ENCODE measurements at places on chromosomes 11 and 22. TPM values are rescaled to one million over a fixed set of nuclear protein-coding genes. Genes with fewer than 3 reads are reported as not detected.

Gene NDUFC2
- total RNA-seq = 157 TPM

Gene APOA4
- not detected for total RNA-seq

Gene RASGRP2
- not detected for total RNA-seq

Gene NELL1
- total RNA-seq = not detected

Gene RDX
- 69.4 TPM for total RNA-seq

Gene CNIH2
- not detected for total RNA-seq

Gene TRMT112
- total RNA-seq = 407 TPM

Gene PLEKHA7
- total RNA-seq = 15.4 TPM

Gene TMPRSS5
- total RNA-seq = not detected

Gene FADS2
- 226 TPM for total RNA-seq

Gene MMP8
- total RNA-seq = not detected

Gene FUT4
- 2.4 TPM for total RNA-seq

Gene ACTN3
- 0.14 TPM for total RNA-seq

Gene USP28
- total RNA-seq = 21.6 TPM

Gene MIEF1
- 31.8 TPM for total RNA-seq

Gene JHY
- total RNA-seq = 1.3 TPM

Gene APOBEC3A
- not detected for total RNA-seq

Gene FGF3
- not detected for total RNA-seq

Gene C11orf24
- total RNA-seq = 41.8 TPM

Gene LRRC10B
- total RNA-seq = 0.14 TPM

Gene AP1B1
- 129 TPM for total RNA-seq

Gene C11orf16
- total RNA-seq = not detected

Gene OR8G1
- total RNA-seq = not detected

Gene PIWIL4
- total RNA-seq = 0.35 TPM

Gene WBP2NL
- total RNA-seq = under 0.01 TPM

Gene OR51E2
- not detected for total RNA-seq

Gene JAML
- not detected for total RNA-seq

Gene CST6
- total RNA-seq = 8.9 TPM

Gene XKR3
- not detected for total RNA-seq

Gene RASL10A
- total RNA-seq = not detected

Gene LMO2
- 2.4 TPM for total RNA-seq

Gene BTBD18
- not detected for total RNA-seq

Gene DRD4
- total RNA-seq = not detected

Gene TESMIN
- 9.6 TPM for total RNA-seq

Gene POGLUT3
- total RNA-seq = 10.7 TPM

Gene CPT1A
- 9.2 TPM for total RNA-seq

Gene FAM168A
- total RNA-seq = 18.5 TPM

Gene LINC01488
- total RNA-seq = not detected

Gene CARNS1
- total RNA-seq = not detected

Gene ROM1
- 1.7 TPM for total RNA-seq

Gene NOX4
- total RNA-seq = 1.2 TPM

Gene DDI1
- total RNA-seq = not detected

Gene P2RX6
- total RNA-seq = 0.21 TPM

Gene MOV10L1
- 0.07 TPM for total RNA-seq

Gene AMPD3
- total RNA-seq = 5.9 TPM

Gene OR51B4
- not detected for total RNA-seq

Gene MFNG
- total RNA-seq = 2.0 TPM

Gene SHANK2
- 8.6 TPM for total RNA-seq

Gene FOSL1
- 87.1 TPM for total RNA-seq

Gene POU2AF1
- 3.4 TPM for total RNA-seq

Gene PRAME
- total RNA-seq = not detected

Gene NEAT1
- 23.1 TPM for total RNA-seq

Gene DERL3
- 2.8 TPM for total RNA-seq

Gene ACO2
- total RNA-seq = 104 TPM

Gene MUC5AC
- total RNA-seq = not detected

Gene OR4A5
- not detected for total RNA-seq

Gene KCNJ1
- 0.07 TPM for total RNA-seq

Gene SERPIND1
- total RNA-seq = 0.14 TPM

Gene INS
- not detected for total RNA-seq
